CD4-positive, alpha-beta T cell treated with Interleukin-21 for 1 hour (primary cell): ENCODE measurements at places on chromosomes 4 and X.
A peak's percentile ranks its signal among the peaks of the same experiment; 100 is the strongest.

DNA sequence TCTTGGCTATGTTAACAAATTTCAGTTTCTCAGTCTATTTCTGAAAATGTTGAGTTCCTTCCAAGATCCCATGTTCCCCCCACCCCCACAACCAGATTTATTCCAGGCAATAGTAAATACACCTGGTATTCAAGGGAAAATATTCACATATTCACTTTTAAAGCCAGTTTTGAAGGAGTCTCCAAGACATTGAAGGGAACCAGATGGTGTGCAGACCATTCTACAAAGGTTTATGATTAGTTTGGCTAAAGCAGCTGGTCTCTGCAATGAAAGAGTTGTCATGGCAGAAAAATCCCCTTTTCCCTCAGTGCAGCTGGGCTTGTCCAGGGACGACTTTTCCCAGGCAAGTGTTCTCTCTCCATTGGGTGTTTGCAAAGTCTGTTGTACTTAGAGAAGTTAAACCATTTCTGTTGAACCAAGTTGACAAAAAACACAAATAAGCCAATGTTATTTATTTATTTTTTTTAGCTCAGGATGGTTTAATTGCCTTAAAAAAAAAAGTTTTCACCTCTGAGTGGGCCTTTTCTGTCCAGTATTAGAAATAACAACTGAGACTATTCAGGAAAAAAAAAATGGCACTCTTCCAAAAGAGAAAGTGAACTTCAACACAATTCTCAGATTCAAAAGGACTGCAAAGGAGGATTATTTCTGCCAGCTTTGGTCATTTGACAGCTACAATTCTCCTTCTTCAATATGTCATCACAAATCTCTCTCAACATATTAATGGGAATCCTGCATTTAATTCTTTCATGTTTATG, 410.6 kb downstream of the IL1RAPL1 start:
- DNase-seq = no peak

GRCh38 chr4:54447304-54447703, 210.5 kb upstream of the KIT start:
- no peak for DNase-seq

DNA sequence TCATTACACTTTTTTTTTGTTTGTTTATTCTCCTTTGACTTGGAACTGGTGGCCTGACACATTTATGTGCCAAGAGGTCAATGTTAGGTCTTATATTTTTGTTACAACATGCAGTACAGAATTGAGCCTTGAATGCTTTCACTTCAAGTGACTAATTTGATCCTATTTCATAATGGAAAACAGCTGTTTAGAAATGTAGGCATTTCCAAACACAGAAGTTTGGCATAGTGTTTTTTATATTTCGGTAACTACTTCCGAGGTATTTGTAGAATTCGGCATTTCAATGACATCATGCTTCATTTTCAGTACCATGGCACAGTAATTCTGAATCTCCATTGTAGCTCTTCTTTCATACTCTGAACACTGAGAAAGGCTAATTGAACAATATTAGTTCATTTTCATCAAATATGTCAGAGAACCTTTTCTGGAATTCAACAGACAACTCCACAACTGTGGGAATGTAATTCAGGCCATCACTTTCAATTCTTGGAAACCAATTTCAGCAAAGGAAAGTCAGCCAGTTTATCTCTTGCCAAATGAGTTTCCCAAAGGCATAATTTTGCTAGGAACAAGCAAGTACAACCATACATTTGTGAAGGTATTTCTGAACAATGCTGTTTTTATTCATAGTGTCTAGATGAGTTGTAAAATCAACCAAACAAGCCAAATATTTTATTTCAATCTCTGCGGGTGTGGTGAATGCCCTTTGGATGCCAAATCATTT, 11.4 kb downstream of the FAM120C start:
- DNase-seq = no peak

DNA sequence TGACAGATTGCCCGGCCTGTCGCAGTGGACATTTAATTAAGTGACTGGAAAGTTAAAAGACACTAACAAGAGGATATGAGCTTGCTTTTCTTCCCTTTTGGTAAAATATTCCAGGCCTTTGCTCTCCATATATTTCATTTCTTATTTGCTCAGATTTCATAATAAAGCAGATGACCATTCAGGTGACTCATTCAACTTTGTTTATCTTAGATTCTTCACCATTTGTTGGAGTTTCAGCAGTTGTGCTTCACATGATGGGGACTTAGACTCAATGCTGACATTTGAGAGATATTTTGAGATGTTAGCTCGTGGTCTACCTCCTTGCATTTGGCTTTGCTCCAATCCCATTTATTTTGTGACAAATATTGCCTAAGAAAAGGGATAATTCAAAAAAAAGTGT, 312.2 kb downstream of the ARHGAP24 start:
- no peak for DNase-seq

GRCh38 chr4:117968606-117969005, 65.7 kb upstream of the NDST3 start:
- DNase-seq = no peak

DNA sequence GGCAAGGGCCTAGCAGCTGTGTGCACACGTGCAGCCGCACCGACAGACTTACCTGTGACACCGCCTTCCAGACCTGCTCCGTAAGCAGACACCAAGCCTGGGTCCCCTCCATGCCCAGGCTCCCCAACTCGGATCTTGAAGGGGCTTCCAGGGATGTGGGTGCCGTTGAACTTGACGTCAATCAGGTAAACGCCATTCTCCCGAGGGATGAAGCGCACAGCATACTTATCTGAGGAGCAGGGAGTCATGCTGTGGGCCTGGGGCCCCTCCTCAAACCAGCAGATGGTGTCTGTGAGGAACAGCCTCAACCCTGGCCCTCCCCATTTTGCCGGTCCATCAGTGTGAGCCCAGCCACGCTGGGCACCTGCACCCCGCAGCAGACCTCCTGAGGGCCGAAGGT, 24.5 kb downstream of the FLNA start:
- no peak for DNase-seq

DNA sequence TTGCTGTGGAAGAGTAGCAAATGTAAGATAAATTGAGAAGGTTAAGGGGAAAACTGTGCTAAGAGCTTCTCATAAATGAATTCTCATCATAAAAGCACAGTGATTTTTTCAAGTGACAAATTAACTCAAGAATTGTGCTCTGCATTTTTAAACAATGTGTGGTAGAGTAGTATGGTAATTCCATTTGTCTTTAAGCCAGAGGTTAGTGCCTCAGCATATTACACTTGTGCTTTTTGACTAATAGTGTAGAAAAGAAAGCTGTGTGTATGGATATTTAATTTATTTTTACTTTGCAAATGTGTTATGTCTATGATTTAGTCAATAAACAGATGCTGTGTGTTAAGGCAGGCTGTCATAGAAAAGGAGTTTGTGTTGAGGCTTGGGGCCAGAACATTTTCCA, 61.0 kb downstream of the FHIP1A start:
- no peak for DNase-seq

GRCh38 chr4:1012034-1012739, 761 bp downstream of the FGFRL1 start:
- DNase-seq = peak; percentile 42

DNA sequence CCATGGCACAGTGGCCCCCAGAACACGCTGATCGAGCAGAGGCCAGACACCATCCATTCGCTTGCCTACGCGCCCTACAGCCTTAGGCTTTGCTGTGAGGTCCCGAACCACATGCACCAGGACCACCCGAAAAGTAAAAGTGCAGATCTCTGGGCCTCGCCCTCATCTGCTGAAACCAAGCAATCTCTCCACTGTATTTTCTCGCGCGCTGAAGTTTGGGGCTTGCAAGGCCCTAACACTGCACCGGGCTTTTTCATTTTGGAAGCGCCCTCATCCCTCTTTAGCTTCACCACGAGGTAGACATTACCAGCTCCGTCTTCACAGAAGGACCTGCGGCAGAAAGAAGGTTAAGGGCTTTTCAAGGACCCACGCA, 21.2 kb downstream of the NKX3-2 start:
- no peak for DNase-seq

DNA sequence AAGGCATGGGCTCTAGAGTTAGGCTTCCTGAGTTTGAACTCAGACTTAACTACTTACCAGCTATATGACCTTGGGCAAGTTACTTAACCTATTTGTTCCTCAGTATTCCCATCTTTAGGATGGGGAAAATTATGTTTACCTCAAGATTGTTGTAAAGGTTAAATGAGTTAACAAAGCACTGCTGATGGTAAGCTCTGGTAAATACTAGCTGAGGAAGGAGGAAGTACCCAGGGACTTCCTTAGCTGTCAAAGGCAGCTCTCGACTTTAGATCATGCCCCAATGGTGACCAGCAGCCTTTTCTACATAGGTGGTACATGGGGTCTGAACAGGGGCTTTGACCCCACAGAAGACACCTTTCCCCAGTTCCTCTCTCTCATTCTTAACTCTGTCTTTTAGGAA, 20.1 kb downstream of the ATP7A start:
- DNase-seq = no peak

DNA sequence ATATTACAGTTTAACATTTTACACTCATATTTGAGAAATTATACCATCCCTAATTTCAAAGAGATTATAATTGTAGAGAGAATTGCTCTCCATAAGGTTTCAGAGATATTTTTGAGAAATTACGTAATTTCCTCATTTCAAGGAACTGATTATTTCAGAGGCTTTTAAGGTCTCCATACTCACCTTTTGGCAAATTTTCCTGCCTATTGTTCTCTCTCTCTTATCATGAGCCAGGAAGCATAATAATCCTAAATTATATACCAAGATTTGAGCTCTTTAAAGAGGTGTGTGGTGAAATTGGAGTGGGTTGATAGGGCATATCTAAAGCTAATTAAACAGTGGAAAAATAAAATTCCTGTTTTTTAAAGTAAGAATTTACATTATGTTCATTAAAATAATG, 248.9 kb upstream of the FTHL17 start:
- DNase-seq = no peak

DNA sequence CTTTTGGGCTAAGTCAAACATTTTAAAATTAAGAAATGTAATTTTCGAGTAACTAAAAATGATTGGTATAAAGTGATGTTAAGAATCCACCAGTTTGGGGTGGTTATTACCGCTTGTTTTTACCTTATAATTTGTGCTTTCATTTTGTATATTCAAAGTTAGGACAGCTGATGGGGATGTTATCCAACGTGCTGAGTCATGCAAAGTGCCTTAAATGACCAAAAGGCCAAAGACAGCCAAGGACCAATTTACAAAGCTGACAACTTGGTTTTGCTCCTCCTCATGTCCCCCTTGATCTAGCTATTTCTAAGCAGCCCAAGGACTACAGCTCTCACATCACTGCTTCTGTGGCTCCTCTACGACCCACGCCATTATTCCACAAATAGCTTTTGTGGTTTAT, 181.4 kb upstream of the PCDH7 start:
- no peak for DNase-seq

DNA sequence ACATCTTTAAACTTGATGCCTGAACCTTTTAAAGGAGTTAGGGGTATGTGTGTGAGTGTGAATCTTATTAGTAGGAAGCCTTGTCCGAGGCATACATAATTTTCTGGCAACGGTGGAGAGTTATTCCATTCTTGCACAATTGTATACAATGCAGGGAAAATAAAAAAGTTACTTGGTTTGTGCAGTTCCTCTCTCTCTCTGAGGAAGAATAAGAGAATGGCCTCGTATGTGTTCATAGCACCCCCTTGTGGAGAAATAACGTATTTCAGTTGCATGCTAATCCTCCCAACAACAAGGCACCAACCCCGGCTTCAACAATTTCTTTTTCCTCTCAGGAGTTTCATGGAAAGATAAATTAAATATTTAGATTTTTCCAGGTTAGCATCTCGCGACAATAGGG, 33.7 kb upstream of the FGF13 start:
- peak; percentile 0 for DNase-seq

DNA sequence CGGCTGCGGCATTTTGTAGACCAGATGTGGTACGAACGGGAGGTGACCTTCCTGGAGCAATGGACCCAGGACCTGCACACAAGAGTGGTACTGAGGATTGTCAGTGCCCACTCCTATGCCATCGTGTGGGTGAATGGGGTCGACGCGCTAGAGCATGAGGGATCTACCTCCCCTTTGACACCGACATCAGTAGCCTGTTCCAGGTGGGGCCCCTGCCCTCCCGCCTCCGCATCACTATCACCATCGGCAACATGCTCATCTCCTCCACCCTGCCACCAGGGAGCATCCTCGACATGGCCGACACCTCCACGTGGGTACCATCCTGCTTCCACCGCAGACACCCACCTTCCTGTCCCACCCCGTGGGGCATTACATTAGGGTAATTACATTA, 46.2 kb downstream of the SMARCA5 start:
- DNase-seq = peak; percentile 36

- no peak for DNase-seq
Observed at GRCh38 chr4:76736414-76736813, 161.5 kb downstream of the SOWAHB start.

DNA sequence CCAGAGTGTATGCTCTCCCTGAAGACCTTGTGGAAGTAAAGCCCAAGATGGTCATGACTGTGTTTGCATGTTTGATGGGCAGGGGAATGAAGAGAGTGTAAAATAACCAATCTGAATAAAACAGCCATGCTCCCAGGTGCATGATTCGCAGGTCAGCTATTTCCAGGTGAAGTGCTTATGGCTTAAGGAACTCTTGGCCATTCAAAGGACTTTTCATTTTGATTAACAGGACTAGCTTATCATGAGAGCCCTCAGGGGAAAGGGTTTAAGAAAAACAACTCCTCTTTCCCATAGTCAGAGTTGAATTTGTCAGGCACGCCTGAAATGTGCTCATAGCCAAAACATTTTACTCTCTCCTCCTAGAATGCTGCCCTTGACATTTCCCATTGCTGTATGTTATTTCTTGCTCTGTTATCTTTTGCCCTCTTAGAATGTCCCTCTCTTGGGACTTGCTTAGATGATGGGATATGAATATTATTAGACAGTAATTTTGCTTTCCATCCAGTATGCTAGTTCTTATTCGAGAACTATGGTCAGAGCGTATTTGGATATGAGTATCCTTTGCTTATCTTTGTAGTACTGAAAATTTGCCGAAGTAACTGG, 88.6 kb downstream of the PLS3 start:
- DNase-seq = no peak

DNA sequence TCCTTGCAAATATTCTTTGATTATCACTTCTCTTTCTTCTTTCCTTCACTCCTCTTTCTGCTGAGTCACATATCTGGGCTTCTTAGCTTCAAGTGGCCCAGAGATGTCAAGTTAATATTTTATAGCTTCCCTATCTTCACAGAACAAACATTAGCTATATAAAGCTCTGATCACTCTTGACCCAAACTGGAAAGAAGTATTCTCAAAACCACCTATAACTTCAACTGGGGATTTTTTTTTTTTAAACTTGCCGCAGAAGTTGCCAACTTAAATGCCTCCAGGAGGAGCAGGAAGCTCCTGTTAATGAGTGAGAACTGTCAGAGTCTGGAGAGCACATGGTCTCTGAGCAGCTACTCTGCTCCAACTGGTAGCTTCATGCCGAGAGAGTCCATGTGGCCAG, 233.3 kb upstream of the EDNRA start:
- no peak for DNase-seq
